ENCODE measurements at places on chromosomes 11 and 22. TPM values are rescaled to one million over a fixed set of nuclear protein-coding genes. Genes with fewer than 3 reads are reported as not detected.

Gene HORMAD2
- not detected for total RNA-seq

Gene TMEM121B
- total RNA-seq, result 0.40 TPM

Gene RRM1
- total RNA-seq, result 42.1 TPM

Gene CHRM1
- 0.33 TPM for total RNA-seq

Gene SPDYC
- not detected for total RNA-seq

Gene SF3B2
- 117 TPM for total RNA-seq

Data from esophagus muscularis mucosa (tissue), 4 donors.